ENCODE measurements at places on chromosomes 16 and 17.

DNA sequence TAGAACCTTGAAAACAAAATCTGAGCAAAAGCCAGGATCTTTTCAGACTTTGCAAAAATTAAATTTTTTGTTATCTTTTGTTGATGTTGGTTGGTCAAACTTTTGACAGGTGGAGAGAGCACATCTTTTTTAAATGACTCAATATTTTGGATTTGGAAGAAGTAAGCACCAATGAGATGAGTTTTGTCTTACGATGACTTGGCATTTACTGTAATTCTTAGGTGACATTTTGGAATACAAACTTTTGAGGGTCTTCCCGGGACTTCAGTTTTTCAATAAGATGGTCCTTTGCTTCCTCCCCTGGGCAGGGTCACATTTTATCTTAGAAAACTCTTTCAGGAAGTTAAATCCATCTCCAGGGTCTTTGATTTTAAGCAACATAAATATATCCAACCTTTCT, 423.9 kb downstream of the HS3ST3B1 start:
- DNase-seq: no peak

DNA sequence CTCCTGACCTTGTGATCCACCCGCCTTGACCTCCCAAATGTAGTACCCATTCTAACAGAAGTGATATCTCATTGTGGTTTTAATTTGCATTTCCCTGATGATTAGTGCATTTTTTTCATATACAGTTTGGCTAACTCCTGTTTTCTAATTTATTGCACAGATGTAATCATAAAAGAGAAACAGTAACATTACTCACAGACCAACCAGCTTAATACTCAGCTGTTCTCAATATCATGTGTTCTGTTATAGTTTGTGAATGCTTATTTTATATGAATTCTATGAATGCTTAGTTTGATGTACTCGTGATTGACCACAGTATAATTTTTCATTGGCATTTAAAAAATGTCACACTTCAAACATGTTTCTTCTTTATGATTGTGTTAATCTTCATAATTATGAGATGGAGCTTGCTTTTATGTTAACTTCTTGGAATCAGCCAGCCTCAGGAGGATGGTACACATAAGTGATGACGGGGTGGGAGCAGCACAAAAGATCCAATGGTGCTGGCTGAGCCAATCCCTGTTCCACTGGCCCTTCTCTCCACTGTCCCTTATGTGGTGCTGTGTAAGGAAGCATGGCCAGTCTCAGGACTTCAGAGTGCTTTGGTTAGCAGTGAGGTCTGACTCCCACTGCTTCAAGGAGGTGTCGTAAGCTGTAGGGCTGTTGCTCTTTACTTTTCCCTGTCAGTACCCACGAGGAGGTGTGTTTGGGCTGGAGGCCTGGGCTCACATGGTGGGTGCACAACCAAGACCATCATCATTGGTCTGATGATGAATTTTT, 191.0 kb downstream of the SPECC1 start:
- no peak for DNase-seq

GRCh38 chr17:969811-970355, 9.7 kb downstream of the NXN start:
- no peak for DNase-seq

- no peak for DNase-seq
These were observed 57.3 kb downstream of the ZFPM1 start for GRCh38 chr16:88510091-88510994.

DNA sequence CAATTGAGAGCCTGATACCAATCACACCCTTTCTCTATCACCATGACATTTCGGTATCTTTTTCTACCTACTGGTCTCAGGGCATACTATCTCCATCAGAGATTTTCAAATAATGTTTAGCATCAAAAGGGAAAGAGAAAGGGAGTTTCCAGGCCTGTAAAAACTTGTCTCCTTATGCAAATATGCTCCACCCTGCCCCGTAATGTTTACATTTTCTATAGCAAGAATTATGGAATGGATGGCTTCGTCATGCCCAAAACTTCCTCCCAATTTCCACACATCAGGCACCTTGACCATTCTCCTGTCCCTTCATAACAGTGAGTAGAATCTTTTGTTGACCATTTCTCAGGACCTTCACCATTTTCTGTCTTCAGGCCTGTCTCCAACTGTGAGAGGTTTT, 30.9 kb upstream of the HLF start:
- DNase-seq: no peak

DNA sequence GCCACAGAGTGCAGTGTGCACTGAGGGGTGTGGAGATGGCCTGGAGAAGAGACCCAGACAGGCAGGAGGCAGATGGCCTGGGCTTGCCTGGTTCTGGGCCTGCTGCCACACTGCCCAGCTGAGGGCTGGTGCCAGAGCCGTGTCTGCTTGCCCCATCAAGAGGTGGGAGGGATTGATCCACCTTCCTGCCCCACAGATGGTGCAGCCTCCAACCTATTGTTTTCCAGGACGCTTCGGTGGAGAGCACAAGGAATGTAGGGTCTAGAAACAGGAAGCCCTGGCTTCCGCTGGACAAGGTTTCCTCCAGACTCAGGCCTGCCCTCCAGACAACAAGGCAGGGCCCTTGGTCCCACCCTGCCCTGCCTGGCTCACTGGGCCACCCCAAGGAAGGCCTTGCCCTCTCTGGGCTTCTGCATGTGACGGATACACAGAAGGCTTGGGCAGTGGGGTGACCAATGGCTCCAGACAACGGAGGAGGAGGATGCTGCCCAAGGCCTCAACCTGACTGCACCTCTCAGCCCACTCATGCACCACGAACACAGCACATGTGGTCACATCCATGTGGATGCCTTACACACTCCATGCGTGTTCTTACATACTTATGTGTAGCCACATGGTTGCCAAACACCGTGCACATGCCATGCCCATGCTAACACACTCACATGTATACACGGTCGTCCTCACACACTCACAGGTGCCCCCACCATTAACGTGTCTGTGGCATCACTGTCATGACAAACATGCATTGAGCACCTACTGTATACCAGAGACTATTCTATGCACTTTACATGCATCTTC, 6.5 kb upstream of the CDH5 start:
- no peak for DNase-seq

- no peak for DNase-seq
These were observed 102.8 kb upstream of the SMIM36 start for GRCh38 chr17:55614061-55614460.

DNA sequence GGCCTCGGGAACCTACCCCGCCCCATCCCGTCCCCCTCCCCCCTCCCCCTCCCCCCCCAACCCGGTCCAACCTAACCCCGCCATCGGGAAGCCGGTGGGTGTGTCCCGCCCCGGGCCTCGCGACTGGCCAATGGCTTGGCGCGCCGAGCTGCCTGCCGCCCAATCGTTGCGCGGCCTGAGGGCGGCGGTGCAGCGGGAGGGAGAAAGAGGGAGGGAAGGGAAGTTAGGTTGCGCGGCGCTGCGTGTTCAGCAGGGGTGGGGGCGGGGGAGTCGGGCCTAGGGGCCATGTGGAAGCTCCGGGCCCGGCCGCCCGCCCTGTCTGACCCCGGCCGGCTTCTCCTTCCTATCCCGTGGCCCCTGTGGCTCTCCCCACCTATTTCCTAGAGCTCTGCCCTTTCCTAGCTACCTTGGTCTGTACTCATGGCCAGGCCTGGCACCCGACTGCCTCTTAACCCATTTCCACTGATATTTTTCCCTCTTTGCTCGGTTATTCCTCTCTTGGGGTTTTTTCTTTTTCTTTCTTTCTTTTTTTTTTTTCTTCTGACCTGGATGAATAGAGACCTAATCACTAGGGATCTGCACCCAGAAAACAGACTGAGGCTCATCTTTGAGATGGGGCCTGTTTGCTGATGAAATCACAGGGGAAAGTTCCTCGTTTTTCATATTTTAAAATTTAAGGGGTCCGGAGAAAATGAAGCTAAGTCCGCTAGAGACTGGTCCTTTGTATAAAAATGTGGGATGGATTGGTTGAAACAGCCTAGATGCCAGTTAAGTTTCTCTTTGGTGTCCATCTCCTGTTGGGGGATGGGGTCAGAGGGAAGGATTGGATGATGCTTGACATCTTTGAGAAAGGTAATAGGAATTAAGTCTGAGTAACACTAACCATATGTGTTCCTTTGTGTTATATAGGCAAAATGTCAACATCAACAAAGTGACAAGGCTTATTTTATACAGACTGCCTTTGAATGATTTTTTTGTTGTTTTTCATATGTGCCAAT, 1.1 kb downstream of the KPNB1 start:
- peak; percentile 90 for DNase-seq
